NCI-H2107 (cell line): ENCODE measurements at places on chromosomes 3 and 15.
A peak's percentile ranks its signal among the peaks of the same experiment; 100 is the strongest.

GRCh38 chr3:42180901-42181300 is 85.1 kb downstream of the CCK start:
- DNase-seq, result no peak

DNA sequence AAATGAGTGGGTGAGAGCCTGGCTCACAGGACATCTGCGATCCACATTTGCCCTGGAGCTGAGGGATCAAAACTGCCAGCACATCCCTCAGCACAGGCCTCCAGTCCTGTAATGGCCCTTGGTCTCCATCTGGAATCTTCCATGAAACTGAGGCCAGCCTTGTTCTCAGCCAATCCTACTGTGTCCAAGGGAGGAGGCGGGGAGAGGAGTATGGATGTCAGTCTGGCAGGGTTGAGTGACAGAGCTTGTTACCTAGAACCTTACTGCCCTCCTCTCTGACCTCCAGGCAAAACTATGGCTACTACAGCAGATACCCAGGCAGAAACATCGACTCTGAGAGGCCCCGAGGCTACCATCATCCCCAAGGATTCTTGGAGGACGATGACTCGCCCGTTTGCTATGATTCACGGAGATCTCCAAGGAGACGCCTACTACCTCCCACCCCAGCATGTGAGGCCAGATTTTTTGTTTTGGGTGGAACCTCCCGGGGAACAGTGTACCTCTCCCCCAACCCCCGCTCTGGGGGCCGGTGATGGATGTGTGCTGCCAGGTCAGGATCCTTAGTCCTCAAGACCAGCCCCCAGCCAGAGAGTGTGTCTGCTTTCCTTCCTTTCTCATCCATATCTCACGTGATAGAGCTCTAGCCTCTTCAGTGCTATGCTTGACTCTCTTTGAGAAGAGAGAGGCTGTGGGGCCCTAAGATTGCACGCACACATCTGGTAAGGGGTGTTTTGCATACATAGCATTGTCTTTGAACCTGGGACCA is 41.3 kb downstream of the CHDH start:
- DNase-seq, result no peak

GRCh38 chr3:10462641-10463532 is 42.5 kb downstream of the ATP2B2 start:
- no peak for DNase-seq

GRCh38 chr15:68354923-68355322 is 77.0 kb downstream of the ITGA11 start:
- no peak for DNase-seq

DNA sequence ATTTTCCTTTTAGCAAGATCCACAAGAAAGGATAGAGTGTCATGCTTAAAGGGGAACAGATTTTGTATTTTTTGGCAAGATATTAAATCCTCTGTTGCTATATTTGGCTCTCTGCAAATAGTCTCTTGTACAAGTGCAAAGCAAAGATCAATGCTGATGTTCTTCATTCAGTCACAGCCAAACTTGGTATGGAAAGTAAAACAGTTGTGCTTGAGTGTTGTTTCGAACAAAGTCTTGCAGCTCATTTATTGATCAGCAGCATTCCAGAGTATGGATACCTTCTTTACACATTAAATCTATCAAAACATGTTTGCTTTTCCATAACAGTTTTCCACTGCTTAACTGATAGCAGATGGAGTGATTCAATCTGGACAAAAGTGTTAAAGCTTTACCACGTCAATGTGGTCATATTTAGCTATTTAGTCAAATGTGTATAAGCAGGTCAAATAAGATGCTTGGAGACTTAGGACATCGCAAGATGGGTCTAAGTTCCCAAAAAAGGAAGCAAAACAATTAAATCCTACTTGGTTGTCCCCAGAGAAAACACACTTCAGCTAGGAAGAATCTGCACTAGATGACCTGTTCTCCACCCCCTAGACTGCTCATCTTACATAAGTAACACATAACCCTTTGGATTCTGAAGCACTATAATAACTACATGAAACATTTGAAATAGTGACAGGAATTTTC is 52.4 kb downstream of the VGLL3 start:
- no peak for DNase-seq

- no peak for DNase-seq
Observed at GRCh38 chr15:34339946-34340345, 2.4 kb upstream of the SLC12A6 start.

DNA sequence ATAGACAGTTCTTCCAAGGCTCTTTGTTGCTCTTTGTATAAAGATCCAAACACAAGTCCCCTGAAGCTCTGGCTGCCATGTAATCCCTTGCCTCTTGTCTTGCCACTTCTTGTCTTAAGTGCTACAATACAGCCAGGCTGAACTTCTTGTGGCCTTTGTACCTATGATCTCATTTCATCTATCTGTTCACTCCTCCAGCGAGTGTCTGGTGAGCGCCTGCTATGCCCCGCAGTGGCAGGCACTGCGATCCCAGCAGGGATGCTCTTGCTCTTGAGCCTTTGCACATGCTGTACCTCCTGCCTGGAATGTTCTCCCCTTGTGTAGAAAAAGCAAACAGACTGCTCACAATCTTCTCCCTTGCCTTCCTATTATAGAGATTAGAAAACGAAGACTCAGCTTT is 81.9 kb upstream of the ADPGK start:
- DNase-seq, result no peak

DNA sequence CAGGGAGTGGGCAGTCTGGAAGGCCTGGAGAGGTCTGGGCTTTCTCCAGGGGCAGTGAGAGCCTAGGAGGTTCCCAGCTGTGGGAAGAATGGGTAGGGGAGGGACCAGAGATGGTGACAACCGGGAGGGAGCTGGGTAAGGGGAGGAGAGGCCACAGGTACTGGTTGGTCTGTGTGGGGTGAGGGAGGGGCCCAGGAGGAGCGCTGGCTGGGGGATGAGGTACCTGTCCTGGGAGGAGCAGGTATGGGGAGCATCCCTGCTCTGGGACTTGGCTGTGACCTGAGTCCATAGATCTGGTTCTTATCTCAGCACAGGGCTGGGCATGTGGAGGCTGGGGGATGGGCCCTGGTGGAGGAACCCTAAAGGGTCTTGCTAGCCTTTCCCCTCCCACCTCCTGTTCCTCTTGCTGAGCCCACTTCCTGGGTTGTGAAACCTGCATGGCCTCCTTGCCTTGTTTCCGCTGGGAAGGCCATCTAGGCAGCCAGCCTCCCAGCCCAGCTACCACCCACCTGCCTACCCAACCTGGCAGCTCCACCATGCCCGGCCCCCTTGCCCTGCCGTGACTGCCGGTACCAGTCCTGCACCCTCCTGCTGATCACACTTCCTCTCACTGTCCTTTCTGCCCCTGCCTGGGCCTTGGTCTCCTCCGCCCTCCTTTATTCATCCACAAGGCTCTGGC is 11.0 kb downstream of the PRKCD start:
- DNase-seq, result no peak

GRCh38 chr3:151584566-151584965 is 123.7 kb upstream of the IGSF10 start:
- no peak for DNase-seq

- DNase-seq, result no peak
Observed at GRCh38 chr15:31129769-31130303, 28.3 kb upstream of the TRPM1 start.

GRCh38 chr15:41772720-41773331 is 1.5 kb upstream of the MAPKBP1 start:
- peak; percentile 21 for DNase-seq

DNA sequence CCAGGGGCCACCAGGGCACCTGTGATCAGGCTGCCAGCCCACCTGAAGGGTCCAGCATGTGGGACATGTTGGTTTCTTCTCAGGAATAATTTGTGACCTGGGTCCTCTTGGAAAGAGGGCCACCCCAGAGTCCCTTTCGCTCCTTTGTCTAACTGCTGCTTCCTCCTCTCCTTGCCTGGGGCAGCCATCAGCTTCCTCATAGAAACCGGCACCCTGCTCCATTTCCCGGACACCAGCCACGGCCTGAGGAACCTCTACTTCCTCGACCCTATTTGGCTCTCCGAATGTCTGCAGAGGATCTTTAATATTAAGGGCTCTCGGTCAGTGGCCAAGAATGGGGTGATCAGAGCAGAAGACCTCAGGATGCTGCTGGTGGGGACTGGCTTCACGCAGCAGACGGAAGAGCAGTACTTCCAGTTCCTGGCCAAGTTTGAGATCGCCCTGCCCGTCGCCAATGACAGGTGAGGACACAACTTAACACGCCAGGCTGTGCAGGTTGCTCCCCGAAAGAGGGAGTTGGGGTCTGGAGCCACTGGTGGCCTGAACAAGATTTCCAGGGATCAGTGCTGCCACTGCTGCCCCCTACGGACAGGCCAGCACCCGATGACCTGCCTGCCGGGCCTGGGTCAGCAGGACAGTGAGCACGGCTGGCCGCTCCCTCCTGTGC is 109.7 kb downstream of the LRRK1 start:
- no peak for DNase-seq

DNA sequence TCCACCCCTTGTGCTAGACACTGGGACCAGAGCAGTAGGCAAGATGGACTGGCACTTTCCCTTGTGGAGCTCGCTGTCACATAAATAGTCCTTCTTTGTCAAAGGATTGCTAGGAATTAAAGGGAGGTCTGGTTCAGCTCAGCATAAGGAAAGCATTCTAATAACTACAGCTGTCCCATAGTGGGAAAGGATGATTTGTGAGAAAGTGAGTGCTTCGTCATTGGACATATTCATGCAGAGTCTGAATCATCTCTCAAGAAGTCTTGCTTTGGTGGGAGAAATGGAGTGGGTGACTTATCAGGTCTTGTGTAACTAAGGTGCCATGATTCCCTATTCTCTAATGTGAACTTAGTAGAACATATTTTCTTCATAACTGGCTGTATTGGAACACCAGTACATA is 14.7 kb downstream of the PPARG start:
- no peak for DNase-seq

DNA sequence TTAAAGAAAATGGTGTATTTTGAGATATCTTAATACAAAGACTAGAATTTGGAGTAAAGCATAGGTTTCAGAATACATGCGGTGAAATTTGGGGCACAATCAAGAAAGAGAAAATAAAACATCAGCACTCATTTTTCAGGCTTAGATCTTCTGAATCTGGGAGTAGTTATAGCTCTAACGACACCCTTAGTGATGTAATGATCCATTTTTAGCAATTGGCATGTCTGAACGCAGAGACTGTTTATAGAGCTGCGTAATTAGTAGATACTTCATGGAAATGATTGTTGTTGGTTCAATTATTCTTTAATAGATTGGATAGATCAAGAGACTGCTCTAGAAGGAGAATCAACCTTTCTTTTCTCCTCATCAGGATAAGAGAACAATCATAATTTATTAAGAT is 47.5 kb upstream of the SNRK start:
- DNase-seq, result no peak

GRCh38 chr15:57685306-57686095 is 21.0 kb upstream of the POLR2M start:
- no peak for DNase-seq

DNA sequence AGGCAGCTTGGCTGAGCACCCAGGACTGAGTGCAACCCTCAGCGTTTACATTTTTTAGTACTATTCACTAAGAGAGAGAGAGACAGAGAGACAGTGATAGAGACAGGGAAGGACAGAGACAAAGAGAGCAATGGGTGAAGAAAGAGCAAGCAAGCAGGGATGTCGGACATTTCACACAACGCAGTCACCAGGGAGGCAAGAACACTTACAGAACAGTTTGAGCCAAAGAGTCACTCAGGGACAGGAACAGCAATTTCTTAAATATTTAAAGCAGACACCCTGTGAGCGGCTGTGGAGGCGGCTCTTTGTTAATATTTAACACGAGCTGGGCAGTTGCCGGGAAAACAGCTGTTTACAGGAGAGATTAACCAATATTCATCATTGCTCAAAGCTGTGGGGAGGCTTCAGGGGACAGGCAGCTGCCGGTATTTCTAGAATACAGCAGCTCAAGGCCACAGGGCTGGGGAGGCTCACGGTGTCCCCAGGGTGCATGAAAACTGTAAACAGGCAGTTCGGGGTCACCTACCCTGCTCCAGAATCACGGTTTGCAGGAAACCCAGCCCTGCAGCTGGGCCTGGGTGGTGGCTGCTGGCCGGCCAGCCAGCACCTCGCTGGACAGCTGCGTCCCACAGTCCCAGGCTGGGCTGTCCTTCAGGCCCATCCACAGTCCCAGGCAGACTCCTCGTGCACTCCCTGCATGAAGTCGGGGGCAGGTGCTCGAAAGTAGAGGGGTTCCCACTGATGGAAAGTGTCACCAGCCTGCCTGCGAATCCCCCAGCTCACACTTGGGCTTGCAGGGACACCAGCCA is 38.8 kb upstream of the PCSK6 start:
- no peak for DNase-seq

DNA sequence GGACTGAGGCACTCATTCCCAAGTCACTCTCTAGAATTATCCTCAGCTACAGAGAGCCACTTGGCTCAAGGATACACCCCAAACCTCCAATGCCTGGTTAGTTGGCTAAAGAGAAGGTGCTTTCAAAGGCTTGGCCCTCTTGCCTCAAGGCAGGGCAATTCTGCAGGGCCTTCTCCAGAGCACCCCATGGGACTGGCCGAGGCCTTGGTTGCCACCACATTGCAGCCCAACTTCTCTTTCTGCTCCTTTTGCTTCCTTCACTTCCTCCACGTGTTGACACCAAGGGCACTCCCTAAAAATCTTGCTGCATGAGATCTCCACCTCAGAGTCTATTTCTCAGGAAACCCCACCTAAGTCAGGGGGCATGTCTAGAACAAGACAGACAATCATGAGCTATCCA is 36.7 kb downstream of the MEGF11 start:
- no peak for DNase-seq
